ENCODE measurements at places on chromosomes 7 and 10.

DNA sequence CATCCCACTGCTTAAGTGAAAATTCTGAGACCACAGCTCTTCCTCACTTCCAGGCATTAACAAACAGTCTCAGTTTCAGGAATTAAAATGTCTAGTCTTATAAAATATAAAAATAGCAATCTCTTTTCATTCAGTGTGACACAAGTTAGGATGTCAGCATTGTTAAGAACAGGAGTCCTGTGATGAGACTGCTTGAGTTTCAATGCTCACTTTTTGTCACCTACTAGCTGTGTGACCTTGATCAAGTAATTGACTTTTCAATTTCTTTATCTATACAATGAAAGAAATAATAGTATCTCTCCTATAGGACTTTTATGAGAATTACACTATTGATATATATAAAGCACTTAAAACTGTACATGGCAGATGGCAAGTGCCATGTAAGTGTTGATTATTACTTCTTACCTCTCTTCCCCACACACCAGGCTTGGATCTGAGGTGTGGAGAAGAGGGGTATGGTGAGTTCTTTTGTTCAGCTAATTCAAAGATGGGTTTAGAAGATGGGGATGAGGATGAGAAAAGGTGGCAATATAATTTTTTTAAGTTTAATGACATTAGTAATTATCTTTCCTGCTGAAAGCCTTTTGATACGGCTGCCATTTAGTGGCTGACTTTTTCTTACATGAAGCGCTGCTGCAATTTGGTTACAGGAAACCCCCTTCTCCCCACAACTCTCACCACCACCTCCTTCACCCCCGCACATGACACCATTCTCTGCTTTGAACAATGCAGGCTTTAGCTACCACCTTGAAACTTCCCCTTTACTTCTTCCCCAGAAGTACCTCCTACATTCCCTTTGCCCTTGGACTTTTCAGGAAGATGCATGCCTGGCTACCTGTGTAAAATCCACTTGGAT, 20.8 kb upstream of the HYAL4 start:
- DNase-seq: no peak

DNA sequence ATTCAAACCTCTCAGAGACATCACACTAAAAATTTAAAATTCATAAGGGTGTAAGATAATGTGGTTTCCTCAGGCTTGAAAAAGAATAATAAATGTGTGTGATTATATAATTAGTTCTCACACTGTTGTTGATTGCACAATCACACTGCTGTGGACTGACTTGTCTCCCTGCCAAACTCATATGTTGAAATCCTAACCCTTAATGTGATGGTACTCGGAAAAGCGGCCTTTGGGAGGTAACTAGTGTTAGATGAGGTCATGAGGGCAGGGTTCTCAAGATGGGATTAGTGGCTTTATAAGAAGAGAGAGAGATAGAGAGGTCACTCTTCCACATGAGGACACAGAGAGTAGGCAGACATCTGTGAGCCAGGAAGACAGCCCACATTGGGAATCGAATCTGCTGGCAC, 128.5 kb upstream of the COL1A2 start:
- no peak for DNase-seq

- no peak for DNase-seq
Measured at GRCh38 chr10:132265890-132266496, 41.8 kb downstream of the STK32C start.

DNA sequence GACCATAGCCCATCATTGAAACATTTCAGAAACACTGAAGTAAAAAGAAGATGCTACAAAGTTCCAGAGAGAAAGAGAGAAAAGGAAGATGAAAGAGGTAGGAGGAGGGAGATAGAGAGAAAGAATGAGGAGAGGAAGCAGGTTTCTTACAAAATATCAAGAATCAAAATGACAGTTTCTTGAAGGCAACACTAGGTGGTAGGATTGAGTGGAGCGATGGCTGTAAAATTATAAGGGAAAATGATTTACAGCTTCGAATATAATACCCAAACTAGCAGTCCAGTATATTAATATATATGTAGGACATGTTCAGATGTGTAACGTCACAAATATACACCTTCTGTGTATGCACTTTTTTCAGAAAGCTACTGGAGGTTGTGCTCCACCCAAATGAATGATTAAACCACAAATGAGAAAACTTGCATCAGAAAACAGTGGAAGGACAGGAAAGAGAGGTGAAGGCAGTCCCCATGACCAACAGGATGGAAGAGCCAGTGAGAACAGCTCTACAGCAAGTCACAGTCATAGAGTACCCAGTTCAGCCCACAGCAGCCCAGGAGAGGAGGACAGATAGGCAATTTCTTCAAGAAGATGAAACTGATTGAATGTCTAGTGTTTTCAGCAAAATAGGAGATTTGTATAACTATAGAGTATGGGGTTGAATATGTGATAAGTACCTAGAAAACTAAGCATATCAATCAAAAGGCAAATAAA, 151.5 kb upstream of the TARP start:
- no peak for DNase-seq

DNA sequence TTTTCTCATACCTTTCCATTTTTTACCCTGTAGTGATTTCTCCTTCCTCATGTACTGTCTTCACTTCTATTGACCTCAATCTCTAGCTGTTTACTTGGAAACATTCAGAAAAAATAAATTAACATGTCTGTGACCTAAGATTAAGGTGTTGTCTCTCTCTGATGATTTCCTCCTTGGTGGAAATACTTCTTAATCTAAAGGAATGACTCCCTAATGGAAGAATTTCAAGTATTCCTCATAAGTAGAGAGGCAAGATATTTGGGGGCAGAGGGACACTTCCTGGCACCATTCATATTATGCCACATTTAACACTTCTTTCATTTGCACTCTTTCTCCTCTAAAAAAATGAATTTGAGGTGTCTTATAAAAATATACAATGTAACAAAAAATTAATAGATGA, 202.8 kb downstream of the NEBL start:
- no peak for DNase-seq

DNA sequence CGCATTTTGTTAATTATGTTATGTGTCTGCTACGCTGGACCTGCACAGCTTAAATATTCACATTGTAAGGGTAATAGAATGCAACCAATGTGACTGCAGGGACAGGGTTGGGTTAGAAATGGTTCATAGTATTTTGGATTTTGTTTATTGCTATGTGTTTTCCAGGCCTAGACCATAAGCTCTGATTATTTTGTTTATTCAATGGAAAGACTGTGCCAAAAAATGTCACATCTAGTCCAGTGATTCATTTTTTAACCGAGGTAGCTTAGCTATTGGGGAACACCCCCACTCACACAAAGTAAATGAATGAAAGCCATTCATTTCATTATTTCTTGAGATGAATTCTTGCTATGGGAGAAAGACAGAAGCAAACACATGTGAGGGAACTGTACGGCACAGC, 516.5 kb upstream of the ANKRD30A start:
- no peak for DNase-seq

DNA sequence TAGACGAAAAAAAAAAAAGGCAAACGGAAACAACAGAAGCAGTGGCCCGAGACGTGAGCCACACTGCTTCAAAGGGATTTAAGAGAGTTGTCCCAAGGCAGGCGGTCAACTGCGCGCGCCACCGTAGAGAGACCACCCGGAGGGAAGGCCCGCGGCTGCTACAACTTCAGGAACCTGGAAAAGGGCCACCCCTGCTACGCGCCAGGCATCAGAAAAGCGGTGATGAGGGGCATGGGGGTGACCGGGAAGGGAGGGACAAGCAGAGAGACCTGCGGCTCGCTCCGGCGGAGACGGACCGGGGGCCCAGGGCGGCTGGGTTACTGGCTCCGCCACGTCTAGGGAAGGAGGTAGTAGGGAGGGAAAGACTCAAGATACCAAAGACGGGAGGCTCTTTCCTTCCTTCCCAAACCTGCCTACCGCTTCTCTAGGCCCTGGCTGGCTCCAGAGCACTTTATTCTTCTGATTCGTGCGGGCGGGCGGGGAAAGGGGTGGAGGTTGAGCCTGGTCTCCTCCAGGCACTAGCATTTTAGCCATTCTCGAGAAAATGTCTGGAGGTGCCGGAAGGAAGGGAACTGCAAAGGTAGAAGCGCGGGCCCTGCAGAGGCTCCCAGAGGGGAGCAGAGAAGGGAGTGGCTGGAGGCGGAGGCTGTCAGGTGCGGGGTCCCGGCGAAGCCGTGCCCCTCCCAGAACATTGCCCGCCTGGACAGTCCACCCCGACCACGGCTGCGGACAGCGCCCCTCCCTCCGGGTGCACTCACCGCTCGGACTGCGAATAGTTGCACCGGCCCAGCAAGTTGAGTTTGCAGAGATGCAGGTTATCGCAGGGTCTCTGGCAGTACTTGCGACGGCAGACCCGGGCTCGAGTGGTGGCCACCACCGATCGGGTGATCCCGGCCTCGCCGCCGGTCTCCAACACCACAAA, 993 bp downstream of the ZC3HAV1 start:
- DNase-seq: no peak

DNA sequence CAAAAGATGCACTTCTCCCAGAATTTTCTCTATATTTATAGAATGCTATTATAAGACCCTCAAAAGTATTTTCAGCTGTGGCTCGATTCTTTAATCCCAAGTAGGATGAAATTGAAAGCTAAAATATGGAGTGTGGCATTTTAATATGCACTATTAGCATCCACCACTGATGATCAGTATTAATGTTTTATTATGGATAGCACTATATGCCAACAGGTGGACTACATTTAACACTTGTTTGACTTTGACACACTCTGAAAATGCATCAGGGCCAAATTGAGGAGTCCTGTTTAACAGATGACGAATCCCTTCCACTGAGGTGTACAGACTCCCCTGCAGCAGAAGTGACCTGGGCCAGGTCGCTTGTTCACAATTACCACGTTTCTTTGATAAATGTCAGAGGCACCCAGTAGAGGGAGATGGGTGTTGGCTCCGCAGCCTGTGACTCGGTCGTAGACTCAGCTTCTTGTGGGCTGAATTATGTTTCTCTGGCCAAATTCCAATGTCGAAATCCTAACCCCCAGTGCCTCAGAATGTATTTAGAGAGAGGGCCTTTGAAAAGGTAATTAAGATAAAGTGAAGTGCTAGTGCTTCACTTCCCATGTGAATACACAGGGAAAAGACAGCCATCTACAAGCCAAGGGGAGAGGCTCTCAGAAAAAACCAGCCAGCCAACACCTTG, 48.1 kb downstream of the WIPF3 start:
- DNase-seq: no peak

- no peak for DNase-seq
Measured at GRCh38 chr10:82294874-82295378, 419.9 kb downstream of the NRG3 start.

- DNase-seq: no peak
Measured at GRCh38 chr7:134902058-134902457, 84.2 kb upstream of the AGBL3 start.

DNA sequence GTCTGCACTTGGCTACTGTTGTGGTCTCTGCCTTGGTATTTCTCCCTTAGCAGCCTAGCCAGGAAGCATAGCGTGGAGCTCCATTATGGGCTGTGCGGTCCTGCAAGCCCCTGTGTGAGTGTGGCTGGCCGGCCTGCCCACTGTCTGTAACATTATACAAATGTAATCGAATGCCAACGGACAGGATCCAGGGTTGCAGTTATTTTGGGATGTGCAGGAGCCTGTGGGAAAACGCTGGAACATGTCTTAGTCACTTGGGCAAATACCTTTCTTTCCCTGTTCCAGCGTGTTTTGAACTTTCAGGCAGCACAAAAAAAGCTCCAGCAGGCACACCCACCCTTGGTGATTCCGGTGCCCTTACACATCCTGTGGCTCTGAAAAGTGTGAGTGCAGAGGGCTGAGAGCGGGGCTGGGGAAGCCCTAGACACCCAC, 29.5 kb downstream of the BAG3 start:
- no peak for DNase-seq

DNA sequence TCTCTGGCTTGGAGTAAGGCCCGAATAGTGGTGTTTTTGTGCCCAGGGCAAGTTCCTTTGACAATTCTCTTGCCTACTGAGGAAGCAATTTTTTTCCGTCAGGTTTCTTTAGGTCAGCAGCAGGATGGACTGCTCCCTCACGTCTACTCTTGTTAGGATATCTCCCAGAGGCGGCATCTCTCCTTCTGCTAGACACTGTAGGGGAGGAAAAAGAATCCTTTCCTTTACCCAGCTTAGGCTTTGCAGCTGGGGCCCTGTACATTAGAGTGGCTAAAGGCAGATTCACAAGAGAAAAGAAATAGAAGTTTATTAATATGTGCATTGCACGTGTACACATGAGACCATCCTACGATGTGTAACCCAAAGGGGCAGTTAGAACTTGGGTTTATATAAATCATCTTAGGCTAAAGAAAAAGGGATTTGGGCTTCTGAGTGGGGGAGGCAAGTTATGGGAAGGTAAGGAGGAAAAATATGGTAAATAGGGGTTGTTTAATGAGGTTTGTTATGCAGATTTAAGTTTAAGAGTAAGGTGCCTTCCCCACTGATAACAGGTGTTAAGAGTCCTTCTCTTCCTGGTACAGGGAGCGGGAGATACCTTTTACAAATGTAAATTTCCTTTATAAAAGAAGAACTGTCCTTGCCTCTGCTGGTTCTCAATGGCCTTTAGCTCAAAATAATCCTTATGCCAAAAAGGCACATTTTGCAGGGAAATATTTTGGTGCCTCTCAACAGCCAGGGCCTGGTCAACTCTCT, 156.4 kb downstream of the AOAH start:
- DNase-seq: no peak

DNA sequence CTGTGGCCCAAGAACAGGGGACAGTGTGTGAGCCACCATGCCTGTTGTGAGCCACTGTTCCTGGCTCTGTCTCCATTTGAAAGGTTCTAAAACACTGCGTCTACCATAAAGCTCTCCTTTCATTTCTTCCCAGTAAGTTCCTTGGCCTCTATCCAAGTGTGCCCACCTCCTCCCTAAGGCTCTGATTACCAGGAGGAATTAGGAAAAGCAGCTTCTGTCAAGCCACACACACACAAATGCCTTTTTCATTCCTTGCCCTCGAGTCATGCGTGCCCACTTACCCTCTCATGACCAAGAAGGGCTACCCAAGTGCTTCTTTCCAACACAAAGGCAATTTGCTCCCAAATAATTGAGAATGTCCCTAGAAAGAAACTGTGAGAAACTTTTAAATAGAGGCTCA, 70.8 kb upstream of the PARD3 start:
- no peak for DNase-seq

GRCh38 chr7:114988755-114989375, 67.0 kb downstream of the MDFIC start:
- DNase-seq: no peak

- no peak for DNase-seq
Measured at GRCh38 chr7:86867163-86867762, 192.2 kb downstream of the ELAPOR2 start.

GRCh38 chr10:21514818-21515351, 10.6 kb downstream of the SKIDA1 start:
- no peak for DNase-seq
